ENCODE measurements at places on chromosomes 7 and 10.

- no peak for DNase-seq
These were observed 369.5 kb downstream of the IPMK start for GRCh38 chr10:57898231-57898630.

DNA sequence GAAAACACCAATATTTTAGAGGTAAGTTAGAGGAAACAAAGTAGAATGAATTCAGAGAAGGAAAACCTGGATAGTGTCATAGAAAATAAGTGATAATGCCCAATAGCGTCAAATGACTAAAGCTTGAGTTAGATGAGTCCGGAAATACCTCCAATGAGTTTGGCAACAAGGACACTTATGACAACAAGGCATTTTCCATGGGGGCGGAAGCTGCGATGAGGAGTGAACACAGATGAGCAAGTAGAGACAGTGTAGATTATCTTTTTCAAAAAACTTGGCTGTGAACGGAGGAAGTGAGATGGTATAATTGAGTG, 383 bp upstream of the R3HCC1L start:
- no peak for DNase-seq

DNA sequence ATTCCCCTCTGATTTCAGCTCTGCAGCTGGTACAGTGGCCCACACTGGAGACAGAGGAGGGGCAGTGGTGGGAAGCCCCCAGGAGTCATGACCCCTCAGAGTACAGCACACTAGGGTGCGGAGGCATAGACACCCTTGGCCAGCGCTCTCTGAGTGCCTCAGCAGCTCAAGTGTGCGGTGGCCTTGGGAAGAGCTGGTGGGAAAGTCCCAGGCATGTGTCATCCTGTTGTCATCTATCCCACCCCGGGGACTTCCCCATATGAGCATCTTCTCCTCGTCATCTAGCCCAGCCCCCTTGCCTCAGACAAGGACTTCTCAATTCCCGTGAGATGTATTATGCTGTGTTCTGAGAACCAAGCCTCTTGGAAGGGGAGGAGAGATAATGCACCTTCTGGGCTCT, 15.6 kb upstream of the PPIF start:
- DNase-seq = peak; percentile 84

DNA sequence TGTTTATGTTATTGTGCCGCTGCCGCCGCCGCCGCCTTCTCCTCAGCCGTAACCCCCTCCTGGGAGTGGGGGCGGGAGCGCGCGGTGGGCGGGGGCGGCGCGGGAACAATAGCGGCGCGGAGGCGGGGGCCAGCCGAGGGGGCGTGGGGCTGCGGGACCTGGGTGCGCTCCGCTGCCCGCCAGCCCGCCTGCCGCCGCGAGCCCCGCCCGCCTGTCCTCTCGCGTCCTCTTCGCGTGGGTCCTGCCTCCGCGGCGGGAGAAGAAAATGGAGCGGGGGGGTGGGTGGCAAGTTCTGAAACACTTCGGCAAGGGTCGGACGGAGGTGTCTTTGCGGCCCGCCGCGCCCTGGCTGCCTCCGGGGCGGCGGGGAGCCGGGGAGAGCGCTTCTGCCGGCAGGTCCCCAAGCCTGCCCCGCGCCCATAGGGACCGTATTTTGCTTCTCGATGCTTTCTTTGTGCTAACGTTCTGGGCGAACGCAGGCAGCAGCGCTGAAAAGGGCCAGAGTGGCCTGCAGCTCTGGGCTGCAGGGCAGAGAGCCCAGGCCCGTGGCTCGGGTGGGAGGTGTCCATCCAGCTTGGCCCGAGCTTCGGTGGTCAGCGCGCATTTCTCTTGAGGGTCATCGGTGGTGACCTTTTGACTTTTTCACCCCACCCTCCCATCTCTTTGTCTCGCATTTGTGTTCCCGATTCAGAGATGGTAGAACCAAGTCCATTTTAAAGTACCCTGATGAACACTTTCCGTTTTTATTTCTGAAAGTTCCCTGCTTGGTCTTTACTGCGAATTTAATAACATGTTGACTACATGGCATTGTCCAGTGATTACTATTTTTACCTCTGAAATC, 613 bp downstream of the MAPK8 start:
- peak; percentile 48 for DNase-seq

GRCh38 chr7:80829527-80829926, 89.3 kb downstream of the SEMA3C start:
- DNase-seq = no peak
